Effector memory CD8-positive, alpha-beta T cell (primary cell): ENCODE measurements at places on chromosomes 7 and 10.

GRCh38 chr7:92075455-92076158 lies 58.7 kb downstream of the CYP51A1 start:
- no peak for DNase-seq
- no peaks in the 10 kb centered on the region for H3K27me3 ChIP-seq
- H3K27ac ChIP-seq: no peak overlapping the region
- H3K4me1 ChIP-seq: peaks cover 3% of the 10 kb centered on the region

DNA sequence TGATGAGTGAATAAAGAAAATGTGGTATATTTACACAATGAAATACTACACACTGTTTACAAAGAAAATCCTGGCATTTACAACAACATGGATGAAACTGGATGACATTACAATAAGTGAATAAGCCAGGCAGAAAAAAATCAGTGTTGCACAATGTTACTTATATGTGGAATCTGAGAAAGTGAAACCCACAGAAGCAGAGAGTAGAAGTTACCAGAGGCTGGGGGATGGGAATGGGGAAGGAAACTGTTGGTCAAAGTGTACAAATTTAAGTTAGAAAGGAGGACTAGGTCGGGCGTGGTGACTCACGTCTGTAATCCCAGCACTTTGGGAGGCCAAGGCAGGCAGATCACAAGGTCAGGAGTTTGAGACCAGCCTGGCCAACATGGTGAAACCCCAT lies 538.5 kb upstream of the MKI67 start:
- H3K36me3 ChIP-seq: no peaks in the 10 kb centered on the region
- no peaks in the 10 kb centered on the region for H3K4me1 ChIP-seq
- H3K27ac ChIP-seq: no peak overlapping the region
- no peak overlapping the region for H3K4me3 ChIP-seq

- H3K27ac ChIP-seq: no peak overlapping the region
- H3K4me3 ChIP-seq: no peak overlapping the region
- no peak for DNase-seq
- no peaks in the 10 kb centered on the region for H3K27me3 ChIP-seq
These were observed 60.3 kb upstream of the STK17A start for GRCh38 chr7:43522406-43523156.

- DNase-seq: no peak
- H3K27me3 ChIP-seq: peaks cover 8% of the 10 kb centered on the region
- H3K4me3 ChIP-seq: no peak overlapping the region
These were observed 15.3 kb upstream of the ADD3 start for GRCh38 chr10:109992485-109992884.

DNA sequence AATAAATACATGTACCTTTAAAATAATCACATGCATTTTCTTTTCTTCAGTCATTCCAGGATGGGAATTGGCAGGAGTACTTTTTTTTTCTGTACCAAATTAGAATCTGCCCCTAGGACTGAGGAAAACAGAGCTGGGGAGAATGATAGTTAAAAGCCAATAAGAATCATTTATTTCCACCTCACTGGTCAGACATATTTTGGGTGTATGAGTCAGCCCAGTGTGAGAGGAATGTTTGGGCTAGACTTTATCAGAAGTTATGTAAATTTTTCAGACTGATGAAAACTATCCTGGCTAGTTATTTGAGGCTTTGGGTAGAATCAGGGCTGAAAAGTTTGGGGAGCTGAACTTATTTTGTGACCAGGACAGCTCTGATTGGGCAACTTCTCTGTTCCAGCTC lies 303.1 kb upstream of the NPSR1 start:
- no peaks in the 10 kb centered on the region for H3K4me1 ChIP-seq
- no peak overlapping the region for H3K4me3 ChIP-seq
- no peaks in the 10 kb centered on the region for H3K27me3 ChIP-seq

DNA sequence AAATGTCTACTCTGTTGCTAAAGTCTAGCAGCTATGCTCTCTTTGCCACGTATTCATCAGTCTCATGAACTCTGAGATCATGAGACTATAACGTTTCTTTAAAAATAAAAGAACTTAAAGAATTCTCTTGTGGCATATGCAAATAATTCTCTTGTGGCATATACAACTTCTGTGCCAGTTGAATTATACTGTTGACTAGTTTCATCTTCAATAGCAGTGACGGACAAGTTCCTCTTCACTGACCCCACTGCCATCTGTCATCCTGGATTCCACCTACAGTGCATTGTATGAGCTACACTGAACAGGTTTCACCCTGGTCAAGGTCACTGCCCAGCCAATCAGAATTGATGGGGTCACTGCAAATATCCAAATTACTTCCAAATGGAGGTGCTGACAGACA lies 88.2 kb downstream of the CD36 start:
- H3K4me1 ChIP-seq: no peaks in the 10 kb centered on the region
- DNase-seq: no peak
- no peaks in the 10 kb centered on the region for H3K27me3 ChIP-seq
- no peak overlapping the region for H3K4me3 ChIP-seq

- peaks cover 21% of the 10 kb centered on the region for H3K27me3 ChIP-seq
- H3K36me3 ChIP-seq: no peaks in the 10 kb centered on the region
- no peak for DNase-seq
- H3K4me1 ChIP-seq: no peaks in the 10 kb centered on the region
- no peak overlapping the region for H3K4me3 ChIP-seq
- H3K27ac ChIP-seq: no peak overlapping the region
These were observed 69.7 kb upstream of the FZD8 start for GRCh38 chr10:35711615-35712411.

GRCh38 chr7:76346097-76346496 lies 12.7 kb downstream of the YWHAG start:
- no peaks in the 10 kb centered on the region for H3K27me3 ChIP-seq
- peaks cover 43% of the 10 kb centered on the region for H3K4me1 ChIP-seq
- no peak for DNase-seq

DNA sequence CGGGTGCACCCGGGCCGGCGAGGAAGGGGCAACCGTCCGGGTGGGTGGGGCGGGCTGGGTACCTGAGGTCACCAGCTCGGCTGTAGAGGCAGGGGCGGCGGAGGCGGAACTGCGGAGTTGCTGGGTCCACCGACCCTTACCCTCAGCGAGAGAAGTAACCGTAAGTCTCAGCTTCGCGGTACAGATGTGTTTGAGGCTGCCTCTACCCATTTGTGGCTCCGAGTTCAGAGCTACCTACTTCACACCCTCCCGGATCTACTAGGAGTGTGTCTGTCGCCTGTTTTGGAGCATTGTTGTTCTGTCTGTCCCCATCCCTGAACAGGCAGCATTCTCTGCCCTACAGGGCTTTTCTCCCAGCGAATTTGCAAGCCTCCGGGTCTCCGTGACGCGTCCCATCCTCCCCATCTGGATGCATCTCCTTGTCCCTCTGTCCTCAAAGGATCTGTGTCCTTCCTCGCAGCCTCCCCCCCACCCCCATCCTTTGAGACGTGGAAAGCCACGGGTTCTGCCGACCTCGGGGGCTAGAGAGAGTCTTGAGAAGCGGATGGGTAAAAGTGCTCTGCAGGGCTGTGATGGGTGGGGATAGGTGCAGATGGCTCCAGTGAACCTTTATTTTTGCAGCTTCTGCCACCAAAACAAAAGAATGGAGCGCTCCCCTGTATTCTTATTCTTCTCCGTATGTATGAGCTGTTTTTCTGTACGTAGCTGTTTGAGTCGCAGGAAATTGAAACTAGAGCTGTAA lies 757 bp downstream of the ANKIB1 start:
- peaks cover 14% of the 10 kb centered on the region for H3K36me3 ChIP-seq
- peak overlapping the region; percentile 99 for H3K4me3 ChIP-seq
- peaks cover 33% of the 10 kb centered on the region for H3K4me1 ChIP-seq
- H3K27me3 ChIP-seq: no peaks in the 10 kb centered on the region

GRCh38 chr7:41880107-41880506 lies 177.2 kb upstream of the INHBA start:
- peak overlapping the region; percentile 96 for H3K27ac ChIP-seq
- peaks cover 19% of the 10 kb centered on the region for H3K4me1 ChIP-seq
- no peak overlapping the region for H3K4me3 ChIP-seq
- no peak for DNase-seq

- H3K4me3 ChIP-seq: no peak overlapping the region
- H3K36me3 ChIP-seq: peaks cover 53% of the 10 kb centered on the region
- H3K27ac ChIP-seq: no peak overlapping the region
- peaks cover 3% of the 10 kb centered on the region for H3K4me1 ChIP-seq
These were observed 65.6 kb downstream of the SLC29A4 start for GRCh38 chr7:5348134-5349004.
